ENCODE measurements at places on chromosomes 5 and 9.

DNA sequence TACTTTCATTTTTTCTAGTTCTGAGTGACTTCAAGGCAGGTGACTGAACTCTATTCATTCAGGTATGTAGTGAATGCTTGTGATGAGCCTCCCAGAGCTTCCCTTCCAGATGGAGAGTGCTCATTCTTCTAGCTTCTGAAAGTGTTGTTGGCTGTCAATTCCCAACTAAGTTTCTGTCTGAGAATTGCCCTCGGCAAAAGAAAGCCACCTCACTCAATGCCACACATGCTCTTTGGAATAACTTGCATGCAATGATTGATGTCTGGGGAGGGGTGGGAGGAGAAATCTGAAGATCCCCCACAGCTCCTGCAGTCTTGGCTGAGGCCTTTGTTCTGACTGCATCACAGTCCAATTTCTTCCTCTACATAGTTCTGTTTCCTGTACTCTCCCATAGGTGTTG is 123.1 kb upstream of the C6 start:
- DNase-seq = no peak

DNA sequence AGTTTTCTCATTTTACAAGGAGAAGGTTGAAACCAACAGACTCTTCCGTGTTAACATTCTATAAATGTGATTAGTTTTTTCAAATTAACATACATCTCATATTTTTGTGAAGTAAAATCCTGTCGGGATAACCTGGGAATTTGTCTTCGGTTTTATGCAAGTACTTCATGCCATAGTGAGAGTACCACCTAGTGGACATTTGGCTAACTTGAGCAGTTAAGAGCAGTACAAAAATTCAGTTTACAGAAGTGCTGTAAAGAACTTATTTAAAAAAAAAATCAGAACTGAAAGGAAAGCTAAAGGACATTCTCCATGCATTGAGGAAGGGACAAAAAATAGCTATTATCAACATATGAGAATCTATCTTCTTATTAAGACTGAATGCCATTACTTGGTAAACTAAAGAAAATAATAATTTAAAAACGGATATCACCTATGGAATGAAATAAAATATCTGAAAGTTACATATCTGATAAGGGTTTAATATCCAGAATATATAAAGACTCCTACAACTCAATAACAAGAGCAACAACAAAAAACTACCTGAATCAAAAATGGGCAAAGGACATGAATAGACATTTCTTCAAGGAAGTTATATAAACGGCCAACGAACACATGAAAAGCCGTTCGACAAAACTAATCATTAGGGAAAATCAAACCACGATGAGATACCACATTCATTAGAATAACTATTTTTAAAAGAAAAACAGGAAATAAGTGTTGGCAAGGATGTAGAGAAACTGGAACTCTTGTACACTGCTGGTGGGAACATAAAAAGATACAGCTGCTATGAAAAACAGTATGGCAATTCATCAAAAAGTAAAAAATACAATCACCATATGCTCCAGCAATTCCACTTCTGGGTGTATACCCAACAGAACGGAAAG is 117.0 kb upstream of the GNA14 start:
- peak; percentile 60 for DNase-seq

DNA sequence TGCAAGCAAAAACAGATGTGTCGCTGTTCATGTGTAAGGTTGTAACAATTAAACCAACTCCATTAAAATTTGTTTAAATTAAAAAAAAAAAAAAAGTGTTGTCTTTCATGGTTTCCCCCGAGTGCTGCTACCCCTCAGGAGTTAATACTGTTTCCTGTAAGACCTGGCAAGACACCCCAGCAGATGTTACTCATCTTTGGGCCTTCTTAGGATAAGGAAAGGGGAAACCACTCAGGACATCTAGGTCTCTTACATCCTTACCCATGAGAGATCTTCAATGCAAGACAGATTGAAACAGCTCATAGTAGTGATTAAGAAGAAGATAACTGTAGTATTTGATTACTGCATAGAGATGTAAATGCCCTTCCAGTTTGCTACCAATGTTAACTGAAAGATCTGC is 33.5 kb upstream of the F2R start:
- DNase-seq = no peak

DNA sequence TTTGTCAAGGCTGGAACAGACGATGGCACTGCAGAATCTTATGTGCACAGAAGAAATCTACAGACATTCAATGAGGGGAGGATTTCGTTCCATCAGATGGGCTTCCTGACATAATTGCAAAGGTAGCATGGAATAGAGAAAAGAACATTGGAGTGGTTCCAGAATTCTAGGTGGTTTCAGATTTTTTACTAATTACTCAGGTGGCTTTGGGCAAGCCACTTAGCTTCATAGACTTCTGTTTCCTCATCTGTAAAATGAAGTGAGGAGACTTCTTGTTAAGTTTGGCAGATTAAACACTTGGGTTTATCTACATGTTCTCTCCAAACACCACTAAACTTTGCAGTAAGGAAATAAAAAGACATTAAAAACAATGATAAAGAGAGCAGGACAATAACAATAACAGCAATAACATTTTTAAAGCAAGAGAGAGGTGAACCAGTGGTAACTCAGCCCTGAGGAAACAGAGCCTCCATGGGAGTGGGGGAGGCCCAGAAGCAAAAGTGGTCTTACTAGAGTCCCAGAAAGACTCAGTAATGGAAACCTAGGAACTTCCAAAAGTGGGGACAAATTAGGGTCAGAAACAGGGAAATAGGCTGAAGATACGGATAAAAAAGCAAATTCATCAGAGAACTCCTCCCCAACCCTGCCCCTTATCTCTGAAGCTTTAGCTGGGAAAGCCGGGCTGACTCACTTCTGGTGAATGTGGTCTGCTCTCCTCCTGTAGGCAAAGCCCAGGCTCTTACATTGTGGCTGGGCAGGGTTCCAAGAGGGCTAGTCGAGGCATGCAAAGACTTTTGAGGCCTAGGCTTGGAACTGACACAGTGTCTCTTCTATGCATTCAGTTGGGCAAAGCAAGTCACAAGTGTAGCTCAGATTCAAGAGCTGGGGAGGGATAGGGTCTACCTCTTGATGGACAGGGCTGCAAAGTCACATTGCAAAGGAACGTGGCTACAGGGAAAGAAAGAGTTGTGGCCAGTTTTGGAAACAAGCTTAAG is 11.8 kb upstream of the ACTBL2 start:
- DNase-seq = peak; percentile 97

DNA sequence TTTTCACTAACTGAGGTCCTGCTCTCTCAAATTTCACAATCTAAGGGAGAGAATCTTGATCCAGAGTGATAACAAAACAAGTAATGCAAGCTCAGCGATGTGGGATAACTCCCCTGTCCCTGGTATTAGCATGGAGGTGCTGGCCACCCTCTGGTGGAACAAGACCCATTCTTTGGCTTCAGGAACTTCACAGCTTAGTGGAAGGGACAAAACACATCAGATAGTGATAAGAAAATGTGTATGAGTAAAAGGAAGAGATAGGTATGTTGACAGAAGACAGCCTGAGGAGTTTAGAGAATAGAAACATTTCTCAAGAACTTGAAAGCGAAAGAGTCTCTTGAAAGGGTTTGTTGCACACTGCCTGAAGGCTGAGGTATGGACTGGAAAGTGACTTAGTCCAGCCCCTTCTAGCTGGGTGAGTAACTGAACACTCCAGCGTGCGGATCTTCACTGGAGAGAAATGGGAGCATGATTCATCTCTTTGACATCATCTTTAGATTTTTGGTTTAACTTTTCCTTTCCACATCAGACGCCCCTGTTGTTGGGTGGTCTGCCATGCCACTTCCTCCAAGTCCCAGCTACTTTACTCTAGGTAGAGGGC is 25.4 kb upstream of the ZSWIM6 start:
- peak; percentile 97 for DNase-seq

- no peak for DNase-seq
Measured at GRCh38 chr9:33346564-33346963, 55.8 kb downstream of the AQP7 start.

DNA sequence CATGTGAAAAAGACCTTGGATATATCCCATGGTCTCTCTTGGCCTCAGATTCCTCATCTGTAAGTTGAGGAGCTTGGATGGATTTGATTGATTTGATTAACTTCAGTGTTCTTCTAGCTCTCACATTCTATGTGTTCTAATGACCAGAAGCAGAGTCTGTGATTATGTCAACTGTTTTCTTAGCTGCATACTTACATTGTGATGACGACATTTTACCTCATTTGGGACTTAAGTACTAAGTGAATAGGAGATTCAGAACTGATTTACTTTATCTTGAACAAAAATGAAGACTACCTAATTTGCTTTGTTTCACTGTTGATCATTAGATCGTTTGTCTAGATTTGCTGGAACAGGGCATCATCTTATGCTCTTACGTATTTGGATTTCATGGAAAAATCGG is 427.7 kb downstream of the SH3GL2 start:
- no peak for DNase-seq

DNA sequence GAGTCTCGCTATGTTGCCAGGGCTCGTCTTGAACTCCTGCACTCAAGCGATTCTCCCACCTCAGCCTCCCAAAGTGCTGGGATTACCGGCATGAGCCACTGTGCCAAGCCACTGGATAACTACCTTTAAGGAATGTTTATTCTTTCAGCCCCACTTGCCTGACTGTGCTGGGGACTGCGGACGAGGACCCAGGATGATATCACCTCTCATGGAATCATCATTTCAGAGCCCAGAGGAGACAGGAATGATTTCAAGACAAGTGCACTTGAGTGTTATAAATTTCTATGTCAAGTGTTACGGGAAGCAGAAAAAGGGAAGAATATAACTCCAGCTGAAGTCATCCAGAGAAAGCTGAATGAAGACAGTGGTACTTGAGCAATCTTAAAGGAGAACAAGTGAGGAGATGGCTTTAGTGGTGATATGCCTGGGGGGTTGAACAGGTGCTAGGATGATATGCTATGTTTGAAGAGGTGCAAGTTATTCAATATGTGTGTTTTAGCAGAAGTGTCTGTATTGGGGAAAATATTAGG is 109.3 kb downstream of the DCP2 start:
- no peak for DNase-seq
